ENCODE measurements at places on chromosomes 5 and 9.
A peak's percentile ranks its signal among the peaks of the same experiment; 100 is the strongest.

GRCh38 chr5:178318893-178319292 is 86.3 kb upstream of the PHYKPL start:
- DNase-seq: no peak

GRCh38 chr5:42396111-42396510 is 27.1 kb upstream of the GHR start:
- DNase-seq: no peak

DNA sequence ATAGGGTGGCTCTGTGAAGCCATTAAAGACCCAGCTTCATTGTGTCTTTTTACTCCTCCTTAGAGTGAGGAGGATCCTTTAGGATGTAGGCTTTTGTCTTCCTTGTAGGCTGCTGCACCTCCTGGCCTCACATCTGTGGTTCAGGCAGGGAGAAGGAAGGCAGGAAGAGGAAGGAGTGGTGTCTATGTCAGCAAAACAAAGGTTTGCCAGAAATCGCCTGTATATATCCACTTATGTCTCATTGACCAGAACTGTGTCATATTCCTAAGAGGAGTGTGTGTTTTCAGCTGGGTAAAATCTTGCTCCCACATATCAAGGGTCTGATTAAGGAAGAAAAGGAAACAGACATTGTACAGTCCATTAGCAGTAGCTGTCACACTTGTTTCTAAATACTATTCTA is 213.8 kb downstream of the ARHGAP26 start:
- no peak for DNase-seq

DNA sequence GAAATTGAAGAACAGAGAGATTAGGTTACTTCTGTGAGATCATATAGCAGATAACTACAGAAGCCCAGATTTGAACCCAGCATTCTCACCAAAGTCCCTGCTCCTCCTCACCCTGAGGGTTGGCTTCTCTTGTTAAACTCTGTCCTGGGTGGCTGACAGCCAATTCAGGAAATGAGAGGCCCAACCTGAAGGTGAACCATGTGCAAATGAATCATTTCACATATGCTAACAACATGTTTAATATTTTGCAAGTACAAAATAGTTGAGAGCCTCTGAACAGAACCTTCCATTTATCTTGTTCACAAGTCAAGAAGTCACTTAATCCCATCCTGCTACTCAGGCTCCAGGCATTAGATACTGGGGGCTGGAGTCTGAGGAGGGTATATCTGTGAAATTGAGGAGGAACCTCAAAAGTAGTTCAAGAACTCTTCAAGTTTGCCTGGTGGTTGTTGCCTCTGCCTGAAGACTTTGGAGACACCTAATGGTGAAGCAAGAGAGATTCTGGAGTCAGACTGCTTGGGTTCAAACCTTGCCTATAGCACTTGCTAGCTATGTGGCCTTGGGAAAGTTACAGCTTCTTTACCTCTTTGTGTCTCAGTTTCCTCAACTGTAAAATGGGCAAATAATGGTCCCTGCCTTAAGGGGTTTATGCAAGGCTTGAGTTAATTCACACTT is 564.0 kb downstream of the PSAT1 start:
- DNase-seq: no peak

DNA sequence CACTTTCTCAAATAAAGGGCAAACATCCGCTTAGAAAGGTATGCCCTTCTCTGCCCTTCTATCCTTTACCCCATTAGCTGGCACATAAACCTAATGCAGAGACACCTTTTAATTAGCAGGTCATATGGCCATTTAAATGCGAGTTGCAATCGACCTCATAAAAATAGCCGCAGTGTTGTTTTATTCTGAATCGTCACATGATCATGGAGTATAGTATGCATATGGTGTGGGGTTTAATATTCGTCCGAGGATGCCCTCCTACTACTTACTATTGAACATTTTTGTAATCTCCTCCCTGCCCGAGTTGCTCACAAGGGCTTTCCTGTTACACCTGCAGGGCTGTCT is 72.0 kb downstream of the PIK3R1 start:
- DNase-seq: no peak

DNA sequence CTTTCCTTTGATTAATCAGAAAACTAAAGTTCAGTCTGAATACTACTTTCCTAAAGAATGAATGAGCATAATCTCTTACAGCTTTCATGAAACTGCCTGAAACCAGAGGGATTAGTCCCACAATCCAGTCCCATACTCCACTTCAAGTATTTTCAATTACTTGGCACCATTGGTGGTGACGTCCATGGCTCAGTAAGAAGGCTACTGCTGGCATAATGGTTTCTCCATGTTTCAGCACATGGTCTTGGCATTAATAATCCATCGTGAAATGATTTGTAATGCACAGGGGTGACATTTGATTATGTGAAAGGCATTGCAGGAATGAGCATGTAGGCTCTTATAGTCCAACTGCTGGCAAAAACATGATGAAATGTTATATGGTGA is 23.4 kb downstream of the LIX1 start:
- DNase-seq: no peak

DNA sequence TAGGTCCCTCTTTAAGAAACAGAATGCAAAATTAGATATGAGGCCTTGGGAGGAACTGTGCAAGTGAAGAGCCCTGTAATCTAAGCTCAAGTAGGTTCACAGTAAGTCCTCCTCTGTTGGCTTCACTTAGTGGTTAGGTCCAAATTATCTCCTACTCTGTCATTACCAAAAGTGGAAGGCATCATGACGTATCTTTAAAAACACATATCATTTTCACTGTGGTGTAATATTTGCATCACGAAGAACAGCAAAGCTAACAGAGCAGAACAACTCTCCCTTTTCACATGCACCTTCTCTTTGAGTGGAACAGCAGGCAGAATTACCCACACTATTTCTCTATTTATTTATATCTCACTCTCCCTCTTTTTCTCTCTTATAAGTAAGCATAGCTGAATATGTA is 240.5 kb upstream of the CCNH start:
- DNase-seq: no peak

- no peak for DNase-seq
These were observed 60.1 kb downstream of the PDE4D start for GRCh38 chr5:59833448-59833847.

DNA sequence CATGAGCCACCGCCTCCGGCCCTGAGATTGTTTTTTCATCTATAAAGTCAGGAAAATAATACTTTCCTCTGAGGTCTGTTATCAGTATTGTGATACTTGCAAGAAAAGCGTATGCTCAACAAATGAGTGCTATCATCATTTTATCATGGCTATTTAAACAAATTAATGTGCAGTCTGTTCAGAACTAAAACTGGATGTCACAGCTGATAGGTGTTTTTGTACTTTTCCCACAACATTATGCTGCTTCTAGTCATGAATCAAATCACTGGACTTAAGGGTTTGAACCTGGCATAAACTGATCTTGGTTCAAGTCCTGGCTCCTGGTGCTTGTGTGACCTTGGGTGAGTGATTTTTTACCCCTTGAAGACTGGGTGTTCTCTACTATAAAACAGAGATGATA is 21.4 kb upstream of the PHF19 start:
- no peak for DNase-seq

DNA sequence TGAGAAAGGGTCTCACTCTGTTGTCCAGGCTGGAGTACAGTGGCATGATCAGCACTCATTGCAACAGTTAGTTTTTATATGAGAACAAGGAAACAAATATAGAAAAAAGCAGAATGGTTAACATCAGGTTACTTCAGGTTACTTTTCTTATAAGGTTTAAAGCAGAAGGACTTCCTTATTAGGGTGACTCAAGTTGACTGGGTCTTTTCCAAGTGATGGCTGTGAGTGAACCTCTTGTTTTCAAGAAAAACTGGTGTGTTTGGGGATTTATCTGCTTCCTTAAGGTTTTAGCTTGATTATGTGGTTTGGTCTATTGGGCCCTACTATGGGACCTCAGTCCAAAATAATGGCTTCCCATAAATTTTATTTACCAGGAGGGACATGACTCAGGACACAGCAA is 99.2 kb downstream of the ARRDC3 start:
- DNase-seq: no peak

GRCh38 chr5:17403695-17404490 is 94.1 kb upstream of the TAF11L2 start:
- no peak for DNase-seq

DNA sequence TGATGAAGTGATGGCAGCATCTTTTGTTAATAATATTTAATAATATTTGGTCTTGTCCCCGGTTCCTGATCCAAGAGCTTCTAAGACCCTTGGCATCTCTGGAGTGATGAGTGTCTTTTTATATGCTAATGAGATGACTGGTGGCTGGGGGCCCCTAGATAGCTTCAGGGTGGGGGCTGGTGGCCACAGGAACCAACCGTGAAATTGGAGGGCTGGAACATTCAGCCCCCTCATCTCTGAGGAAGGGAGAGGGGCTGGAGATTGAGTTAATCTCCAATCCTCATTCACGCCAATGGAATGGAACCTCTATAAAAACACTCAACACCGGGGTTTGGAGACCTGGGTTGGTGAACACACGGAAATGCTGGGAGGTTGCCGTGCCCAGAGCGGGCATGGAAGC is 78.2 kb upstream of the RAPGEF1 start:
- no peak for DNase-seq

DNA sequence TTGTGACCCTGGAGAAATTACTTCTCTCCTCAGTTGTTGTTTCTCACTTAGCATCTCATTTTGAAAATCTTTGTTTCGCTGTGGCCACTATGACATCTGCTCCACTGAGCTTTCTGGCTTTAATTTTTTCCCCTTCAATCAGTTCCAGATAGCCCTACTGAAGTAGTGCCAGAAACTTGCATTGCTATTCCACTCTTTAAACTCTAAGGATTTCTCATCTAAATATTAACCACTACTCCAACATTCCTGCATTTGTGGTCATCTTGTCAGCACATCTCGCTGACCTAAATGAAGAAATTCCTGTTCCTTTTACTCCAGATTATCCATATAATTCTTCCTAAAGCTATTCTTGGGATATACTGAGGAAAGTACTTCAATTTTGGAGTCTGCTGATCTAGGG is 15.3 kb upstream of the NOL6 start:
- no peak for DNase-seq

- no peak for DNase-seq
These were observed 106.1 kb upstream of the C9orf72 start for GRCh38 chr9:27679338-27679737.

DNA sequence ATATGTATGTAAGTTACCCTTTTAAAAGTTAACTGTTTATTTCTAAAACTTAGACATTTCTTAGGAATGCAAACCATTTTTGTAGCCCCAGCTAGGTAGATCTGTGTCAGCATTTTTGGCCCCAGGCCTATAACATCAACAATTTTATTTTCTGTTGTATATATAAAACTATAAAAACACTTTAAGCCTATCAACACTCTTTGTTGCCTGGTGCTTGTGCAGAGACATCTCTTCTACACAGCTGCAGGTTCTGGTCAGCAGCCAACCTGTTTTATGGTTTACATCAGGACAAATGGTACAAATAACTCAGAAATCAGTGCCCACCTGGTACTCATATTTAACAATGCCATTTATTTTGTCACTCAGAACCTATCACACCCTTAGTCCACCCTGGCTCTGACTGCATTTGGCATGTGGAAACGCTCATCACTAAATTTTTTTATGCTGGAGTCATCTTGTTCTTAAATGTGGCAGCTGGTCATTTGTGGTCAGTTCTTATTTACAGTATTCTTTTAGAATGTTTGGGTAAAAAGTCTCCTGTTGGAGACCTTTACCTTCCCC is 173.4 kb downstream of the DNAH5 start:
- no peak for DNase-seq

GRCh38 chr5:172541099-172541772 is 86.9 kb upstream of the SH3PXD2B start:
- no peak for DNase-seq

DNA sequence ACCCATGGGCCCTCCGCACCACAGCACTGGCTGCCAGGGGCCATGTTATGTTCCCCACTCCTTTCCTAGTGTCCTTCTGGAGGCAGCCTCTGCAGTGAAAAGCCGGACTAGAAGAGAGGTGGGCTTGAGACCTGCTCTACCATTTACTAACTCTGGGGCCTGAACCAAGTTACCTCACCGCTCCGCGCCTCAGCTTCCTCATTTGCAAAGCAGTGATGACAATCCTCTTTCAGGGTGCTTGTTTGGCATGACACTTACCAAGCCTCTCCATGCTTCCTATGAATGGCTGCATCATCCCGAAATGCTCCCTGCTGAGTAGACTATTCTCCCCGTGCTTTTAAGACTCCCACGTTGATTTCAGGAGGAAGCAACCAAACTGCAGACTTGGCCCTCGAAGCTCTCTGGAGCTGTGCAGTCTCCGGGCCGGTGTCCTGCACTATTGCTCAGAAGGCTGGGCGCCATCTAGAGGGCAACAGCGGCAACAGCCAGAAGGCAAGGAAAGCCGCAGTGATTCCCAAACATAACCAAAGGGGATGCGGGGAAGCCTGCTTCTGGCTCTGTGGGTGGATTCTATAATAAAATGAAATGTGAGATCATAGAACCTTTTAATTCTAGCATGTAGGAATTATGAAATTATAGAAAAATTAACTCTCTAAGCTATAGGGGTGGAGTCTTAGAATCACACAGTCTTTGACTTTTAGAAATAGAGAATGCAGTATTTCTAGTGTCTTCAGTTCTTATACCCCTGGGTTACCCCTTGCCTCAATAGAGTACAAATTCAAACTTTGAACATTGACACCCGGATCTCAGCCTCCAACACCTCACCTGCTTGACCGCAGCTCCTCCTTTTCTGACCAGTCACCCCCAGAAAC is 599.8 kb upstream of the BRINP1 start:
- DNase-seq: peak; percentile 37

GRCh38 chr5:98905857-98906688 is 22.7 kb downstream of the CHD1 start:
- DNase-seq: peak; percentile 75

DNA sequence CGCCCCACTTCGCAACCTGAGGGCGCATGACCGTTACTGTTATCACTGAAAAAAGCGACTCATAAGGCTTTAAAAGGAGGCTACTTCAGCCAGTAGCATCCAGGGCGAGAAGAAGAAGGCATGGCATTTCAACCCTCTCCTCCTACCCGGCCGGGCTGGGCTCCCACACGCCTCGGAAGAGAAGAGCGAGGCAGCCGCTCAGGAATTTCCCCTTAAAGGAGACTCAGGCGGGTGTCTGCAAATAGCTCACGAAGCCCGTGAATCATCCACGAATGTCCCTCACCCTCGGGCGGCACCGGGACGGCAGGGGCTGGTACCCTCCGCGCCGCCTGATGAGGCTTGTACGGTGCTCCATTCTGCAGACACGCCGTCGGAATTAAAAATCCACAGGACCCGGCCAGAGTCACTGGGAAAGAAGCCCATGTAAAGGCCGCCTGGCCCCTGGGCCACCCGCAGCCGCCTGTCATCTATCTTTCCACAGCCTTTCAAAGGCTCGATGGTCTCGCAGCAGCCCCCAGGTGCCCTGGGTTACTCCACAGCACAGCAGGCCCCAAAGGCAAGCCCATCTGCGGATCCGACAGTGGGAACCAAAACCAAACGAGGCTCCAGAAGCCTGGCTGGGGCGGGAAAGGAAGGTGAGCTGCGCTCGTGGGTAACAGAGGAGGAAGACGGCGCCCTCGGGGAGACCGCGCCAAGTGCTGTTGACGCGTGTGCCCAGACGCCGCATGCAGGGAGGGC is 11.8 kb downstream of the SLC12A7 start:
- DNase-seq: no peak

Data from CD4-positive, alpha-beta T cell treated with Interleukin-2 at 100 ng/mL for 4 hours (primary cell).